Calu3 (cell line): ENCODE measurements at places on chromosomes 1 and 21.

DNA sequence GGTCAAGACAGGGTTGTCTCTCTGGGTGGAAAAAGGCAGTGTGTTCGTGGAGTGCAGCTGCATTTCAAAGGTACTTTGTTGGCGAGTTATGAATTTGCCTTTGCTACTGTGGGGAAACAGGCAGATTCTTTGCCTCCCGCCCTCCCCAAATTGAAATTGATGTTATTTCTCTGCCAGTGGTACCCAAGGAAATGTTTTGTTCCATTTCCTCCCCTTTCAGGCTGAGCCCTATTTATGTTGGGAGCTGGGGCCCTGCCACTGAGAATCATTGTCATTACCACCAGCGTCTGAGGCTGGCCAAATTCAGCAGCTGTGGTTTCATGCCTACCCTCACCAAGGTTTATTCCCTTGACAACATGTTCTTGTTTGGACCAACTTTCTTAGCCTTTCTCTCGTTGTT lies 48.5 kb upstream of the OLIG2 start:
- H3K27ac ChIP-seq, result no peak overlapping the region
- no peak overlapping the region for H3K4me3 ChIP-seq
- H3K36me3 ChIP-seq, result no peaks in the 10 kb centered on the region
- H3K4me1 ChIP-seq, result no peaks in the 10 kb centered on the region

GRCh38 chr1:231058416-231059109 lies 18.5 kb upstream of the FAM89A start:
- H3K36me3 ChIP-seq, result no peaks in the 10 kb centered on the region
- no peaks in the 10 kb centered on the region for H3K27me3 ChIP-seq
- peak overlapping the region; percentile 8 for H3K27ac ChIP-seq
- peaks cover 21% of the 10 kb centered on the region for H3K4me1 ChIP-seq
- H3K4me3 ChIP-seq, result no peak overlapping the region
- peak; percentile 85 for DNase-seq

DNA sequence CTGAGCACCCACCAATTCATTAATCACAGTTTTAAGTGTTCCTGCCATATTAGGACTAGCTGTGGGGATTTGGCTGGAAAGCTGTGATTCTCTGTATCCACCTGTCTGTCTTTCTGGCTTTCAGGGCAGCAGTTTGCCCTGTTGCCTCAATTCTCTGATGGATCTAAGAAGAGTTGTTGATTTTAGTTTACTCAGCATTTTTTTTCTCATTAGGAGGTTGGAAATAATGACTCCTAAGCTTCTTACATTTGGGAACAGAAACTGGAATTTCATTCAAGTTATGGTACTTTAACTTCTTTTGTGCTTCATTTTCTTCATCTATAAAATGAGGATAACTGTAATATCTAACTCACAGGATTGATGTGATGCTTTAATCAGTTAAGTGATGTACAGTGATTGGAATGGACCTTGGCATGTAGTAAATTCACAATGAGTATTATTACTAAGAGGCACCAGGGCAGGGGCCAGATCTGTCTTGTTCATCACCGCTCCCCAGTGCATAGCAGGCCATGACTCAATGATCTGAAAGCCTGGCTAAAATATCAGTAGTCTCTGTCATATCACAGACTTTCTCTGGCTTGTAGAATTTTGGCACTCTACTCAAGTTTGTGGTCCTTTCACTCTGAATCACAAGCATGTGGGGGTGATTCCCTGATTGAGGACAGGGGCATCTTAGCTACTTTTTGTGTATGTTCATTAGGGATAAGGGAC lies 51.4 kb upstream of the GREM2 start:
- no peak overlapping the region for H3K27ac ChIP-seq
- H3K4me3 ChIP-seq, result no peak overlapping the region
- no peak for DNase-seq
- H3K27me3 ChIP-seq, result peaks cover 7% of the 10 kb centered on the region
- no peaks in the 10 kb centered on the region for H3K4me1 ChIP-seq

DNA sequence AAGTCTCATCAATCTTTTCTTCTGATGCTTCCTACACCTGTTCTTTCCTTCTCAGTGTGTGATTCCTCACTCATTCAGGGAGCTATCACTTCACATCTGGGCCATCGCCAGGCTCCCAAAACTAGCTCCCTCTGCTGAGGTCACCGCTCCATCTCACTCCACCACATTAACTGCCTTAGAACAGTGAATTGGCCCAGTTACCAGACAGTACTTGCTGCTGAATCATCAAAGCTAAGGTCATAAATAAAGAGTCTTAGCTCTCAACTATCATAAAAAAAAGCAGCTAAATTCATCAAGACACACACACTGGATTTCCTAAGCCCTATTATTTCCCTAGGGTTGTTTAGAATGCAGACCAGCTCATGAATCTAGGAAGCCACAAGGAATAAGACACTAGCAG lies 18.8 kb upstream of the SRM start:
- no peaks in the 10 kb centered on the region for H3K27me3 ChIP-seq
- H3K4me3 ChIP-seq, result no peak overlapping the region
- H3K27ac ChIP-seq, result no peak overlapping the region
- H3K36me3 ChIP-seq, result peaks cover 10% of the 10 kb centered on the region
- no peaks in the 10 kb centered on the region for H3K4me1 ChIP-seq

GRCh38 chr1:180221462-180221861 lies 8.6 kb upstream of the LHX4 start:
- peaks cover 70% of the 10 kb centered on the region for H3K27me3 ChIP-seq
- no peak overlapping the region for H3K4me3 ChIP-seq
- H3K36me3 ChIP-seq, result peaks cover 7% of the 10 kb centered on the region
- H3K27ac ChIP-seq, result no peak overlapping the region
- DNase-seq, result no peak

DNA sequence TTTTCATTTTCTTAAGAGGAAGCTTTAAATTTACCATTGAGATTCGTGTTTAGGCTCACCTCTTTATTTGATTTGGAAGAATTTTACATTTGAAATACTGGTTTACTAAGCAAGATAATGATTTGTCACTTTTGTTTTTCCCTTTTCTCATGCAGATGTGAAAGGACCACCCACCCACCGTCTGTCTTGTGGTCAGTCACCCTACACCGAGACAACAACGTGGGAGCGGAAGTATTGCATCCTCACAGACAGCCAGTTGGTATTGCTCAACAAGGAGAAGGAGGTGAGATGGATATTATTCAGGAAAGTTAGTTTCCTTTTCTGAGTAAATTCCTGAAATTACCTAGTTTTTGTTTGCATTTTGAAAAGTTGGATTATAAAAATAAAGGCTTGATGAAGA lies 189.5 kb downstream of the RASAL2 start:
- no peak for DNase-seq
- no peaks in the 10 kb centered on the region for H3K36me3 ChIP-seq
- no peak overlapping the region for H3K4me3 ChIP-seq
- H3K27me3 ChIP-seq, result no peaks in the 10 kb centered on the region
- H3K27ac ChIP-seq, result no peak overlapping the region

GRCh38 chr1:184340984-184341383 lies 45.8 kb upstream of the C1orf21 start:
- DNase-seq, result no peak
- H3K27me3 ChIP-seq, result no peaks in the 10 kb centered on the region
- no peaks in the 10 kb centered on the region for H3K4me1 ChIP-seq
- H3K27ac ChIP-seq, result no peak overlapping the region
- no peak overlapping the region for H3K4me3 ChIP-seq
- no peaks in the 10 kb centered on the region for H3K36me3 ChIP-seq

DNA sequence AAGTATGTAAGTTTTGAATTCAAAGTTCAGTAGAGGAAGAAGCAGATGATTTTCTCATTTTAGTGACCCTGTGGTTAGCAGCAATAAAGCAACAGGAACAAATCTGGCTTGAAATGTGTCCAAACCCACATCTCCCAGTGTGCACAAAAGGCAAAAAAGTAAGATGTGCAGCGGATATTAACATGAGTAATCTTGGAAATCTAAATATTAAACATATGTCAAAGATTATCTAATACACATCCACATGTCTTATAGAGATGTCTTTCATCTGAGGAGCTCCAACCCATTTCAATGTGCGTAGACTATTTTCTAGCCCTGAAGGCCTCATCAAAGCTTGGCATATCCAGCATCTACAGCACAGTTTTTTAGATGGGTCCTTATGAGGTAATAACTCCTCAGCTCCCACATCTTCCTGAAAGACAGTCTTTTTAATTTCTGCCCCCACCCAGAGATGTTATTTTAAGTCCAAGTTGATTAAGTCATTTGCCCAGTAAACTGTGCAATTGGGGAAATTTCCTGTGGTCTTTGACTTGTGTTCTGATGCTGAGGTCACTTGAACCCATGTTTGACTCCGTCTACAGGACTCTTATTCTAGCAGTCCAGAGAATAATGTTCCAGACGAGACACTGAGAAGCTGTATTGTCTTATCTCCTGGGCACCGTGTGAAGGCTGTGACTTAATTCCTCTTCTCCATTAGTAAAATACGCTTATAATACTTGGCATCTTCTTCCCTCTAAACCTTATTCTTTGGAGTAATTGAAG lies 73.7 kb downstream of the LMO4 start:
- no peaks in the 10 kb centered on the region for H3K27me3 ChIP-seq
- no peak overlapping the region for H3K4me3 ChIP-seq
- no peak for DNase-seq
- H3K27ac ChIP-seq, result no peak overlapping the region

DNA sequence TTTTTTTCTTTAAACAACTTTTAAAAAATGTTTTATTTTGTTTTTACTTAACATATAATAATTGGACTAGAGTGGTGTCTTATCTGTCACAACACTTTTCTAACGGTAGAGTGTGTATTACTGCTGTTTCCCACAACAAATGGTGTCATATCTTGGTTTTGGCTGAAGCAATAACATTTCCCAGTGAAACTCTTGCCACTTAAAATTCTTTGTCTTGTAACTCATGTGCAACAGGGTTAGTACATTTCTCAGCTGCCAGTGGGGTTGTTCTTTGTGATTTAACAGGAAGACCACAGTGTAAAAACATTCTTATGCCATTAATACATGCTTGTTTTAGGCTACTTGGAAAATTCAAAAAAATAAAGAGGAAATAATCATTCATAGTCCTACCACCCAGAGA lies 43.5 kb downstream of the ALPL start:
- no peak for DNase-seq
- no peaks in the 10 kb centered on the region for H3K36me3 ChIP-seq
- H3K4me1 ChIP-seq, result no peaks in the 10 kb centered on the region
- peaks cover 63% of the 10 kb centered on the region for H3K27me3 ChIP-seq

GRCh38 chr1:202745323-202745888 lies 35.2 kb upstream of the SYT2 start:
- H3K27me3 ChIP-seq, result no peaks in the 10 kb centered on the region
- H3K4me1 ChIP-seq, result no peaks in the 10 kb centered on the region
- H3K36me3 ChIP-seq, result peaks cover 69% of the 10 kb centered on the region

GRCh38 chr1:84735483-84735882 lies 45.2 kb upstream of the SSX2IP start:
- DNase-seq, result no peak
- H3K4me1 ChIP-seq, result no peaks in the 10 kb centered on the region
- H3K27ac ChIP-seq, result no peak overlapping the region

DNA sequence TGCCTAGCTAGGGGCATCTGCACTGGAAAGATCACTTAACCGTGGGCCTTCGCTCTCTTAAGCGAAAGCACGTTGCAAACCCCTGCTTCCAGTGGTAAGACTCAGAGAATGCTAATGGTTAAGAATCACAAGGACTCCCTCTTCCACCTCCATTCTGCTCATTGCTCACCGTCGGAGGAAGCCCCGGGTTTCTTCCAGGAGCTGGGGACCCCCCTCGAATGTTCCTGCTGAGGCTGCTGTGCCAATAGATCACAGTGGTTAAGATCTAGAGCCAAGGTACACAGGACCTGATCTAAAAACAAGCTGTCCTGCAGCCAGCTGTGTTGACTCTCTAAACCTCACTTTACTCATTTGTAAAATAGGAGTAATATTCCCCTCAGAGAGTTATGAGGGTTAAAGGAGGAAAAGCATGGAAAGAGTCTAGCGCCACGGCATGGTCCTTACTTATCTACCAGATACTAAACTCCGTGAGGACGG lies 765 bp downstream of the VAMP3 start:
- peaks cover 19% of the 10 kb centered on the region for H3K4me1 ChIP-seq
- peak overlapping the region; percentile 73 for H3K27ac ChIP-seq
- no peak for DNase-seq
- no peaks in the 10 kb centered on the region for H3K27me3 ChIP-seq

- no peaks in the 10 kb centered on the region for H3K27me3 ChIP-seq
- no peak for DNase-seq
- no peak overlapping the region for H3K27ac ChIP-seq
- no peaks in the 10 kb centered on the region for H3K36me3 ChIP-seq
- no peak overlapping the region for H3K4me3 ChIP-seq
- no peaks in the 10 kb centered on the region for H3K4me1 ChIP-seq
Observed at GRCh38 chr1:211876851-211877590, 46.5 kb upstream of the LPGAT1 start.

DNA sequence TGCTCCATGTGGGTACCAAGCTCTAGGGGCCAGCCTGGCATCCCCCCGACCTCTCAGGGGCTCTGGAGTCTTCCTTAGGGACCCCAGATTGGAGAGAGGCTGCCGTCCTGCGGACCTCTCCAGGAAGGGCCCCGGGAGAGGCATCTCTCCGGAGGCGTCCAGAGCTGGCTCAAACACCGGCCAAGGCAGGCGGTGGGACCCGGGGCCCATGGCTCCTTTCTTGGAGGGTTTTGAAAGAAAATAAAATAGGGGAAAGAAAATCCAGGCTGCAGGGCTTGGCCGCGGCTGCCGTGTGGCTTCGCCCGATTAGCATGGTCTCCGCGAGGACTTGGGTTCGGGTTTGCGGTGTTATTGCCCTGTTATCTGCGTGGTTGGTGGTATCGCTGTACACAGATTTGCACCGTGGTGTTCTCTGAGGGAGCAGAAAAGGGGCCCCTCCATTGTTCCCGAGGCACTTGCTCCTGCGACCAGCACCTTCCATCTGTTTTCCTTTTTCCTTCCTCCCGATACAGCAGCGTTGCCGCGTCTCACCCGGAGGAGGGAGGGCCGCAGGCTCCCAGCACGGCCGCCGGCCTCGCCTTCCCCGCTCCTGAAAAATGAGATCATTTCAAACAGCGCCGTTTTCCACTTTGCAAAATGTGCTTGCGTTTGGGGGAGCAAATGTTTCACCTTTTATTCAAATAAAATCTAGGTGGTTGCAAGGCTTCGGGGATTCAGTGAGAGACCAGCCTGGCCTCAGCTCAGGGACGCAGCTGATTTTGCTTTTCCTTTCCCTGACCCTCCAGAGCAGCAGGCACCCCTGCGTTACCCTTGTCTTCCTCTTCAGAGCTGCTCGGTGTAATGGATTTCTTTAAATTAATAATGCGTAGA lies 86.3 kb downstream of the PRDM16 start:
- H3K27me3 ChIP-seq, result peaks cover 30% of the 10 kb centered on the region
- H3K27ac ChIP-seq, result no peak overlapping the region
- no peak overlapping the region for H3K4me3 ChIP-seq
- no peaks in the 10 kb centered on the region for H3K36me3 ChIP-seq
